ENCODE measurements at places on chromosomes 6 and 20.
A peak's percentile ranks its signal among the peaks of the same experiment; 100 is the strongest.

DNA sequence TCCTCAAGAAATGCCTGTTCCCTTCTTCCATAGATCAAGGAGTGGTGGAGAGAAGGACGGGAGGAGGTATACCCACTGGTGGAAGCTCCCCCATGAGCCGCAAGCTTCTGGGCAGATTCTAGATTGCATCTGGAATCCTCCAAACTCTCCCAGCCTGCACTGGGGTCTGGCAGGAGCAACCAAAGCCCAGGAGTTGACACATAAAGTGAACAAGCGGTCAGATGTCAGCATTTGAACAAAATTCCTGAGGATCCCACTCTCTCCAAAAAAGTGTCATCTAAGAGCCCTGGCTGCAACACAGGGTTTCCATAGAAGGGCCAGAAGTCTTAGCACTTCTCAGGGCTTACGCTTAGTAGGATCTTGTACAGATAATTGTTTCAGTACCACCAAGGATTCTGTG lies 88.2 kb downstream of the KCNB1 start:
- DNase-seq = no peak

DNA sequence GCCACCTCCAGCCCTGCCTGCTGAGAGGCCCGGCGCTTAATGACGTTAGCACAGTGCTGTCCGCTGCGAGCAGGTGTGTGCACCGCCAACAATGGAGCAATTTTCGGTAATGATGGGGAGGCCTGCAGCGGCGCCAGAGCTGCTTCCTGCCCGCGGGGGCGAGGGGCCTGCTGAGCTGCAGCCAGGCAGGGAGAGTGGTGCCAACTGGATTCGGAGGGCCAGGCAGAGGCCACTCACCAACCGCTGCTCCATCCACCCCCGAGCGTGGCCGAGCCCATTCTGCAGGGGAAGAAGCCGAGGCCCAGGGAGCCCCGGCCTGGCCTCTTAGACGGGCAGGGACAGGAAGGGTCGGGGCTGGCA lies 9.6 kb downstream of the HRH3 start:
- DNase-seq = no peak

- DNase-seq = peak; percentile 72
Observed at GRCh38 chr6:34593701-34594100, 37.6 kb upstream of the SPDEF start.

GRCh38 chr6:13334953-13335352 lies 6.6 kb upstream of the TBC1D7 start:
- no peak for DNase-seq

DNA sequence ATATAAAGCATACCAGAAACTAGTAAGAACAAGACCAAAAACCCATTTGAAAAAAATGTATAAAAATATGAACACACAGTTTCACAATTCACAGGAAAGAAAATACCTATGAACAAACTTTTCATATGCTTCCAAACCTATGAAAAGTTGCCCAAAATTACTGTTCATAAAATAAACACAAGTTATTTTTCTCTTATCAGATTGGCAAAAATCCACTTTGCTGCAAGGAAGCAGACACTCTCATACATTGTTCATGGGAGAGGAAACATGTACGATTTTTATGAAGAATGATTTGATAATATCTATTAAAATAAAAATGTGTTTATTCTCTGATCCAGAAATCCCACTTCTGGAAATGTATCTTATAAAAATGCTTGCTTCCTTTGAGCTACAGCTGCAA lies 40.0 kb upstream of the OCSTAMP start:
- DNase-seq = no peak

DNA sequence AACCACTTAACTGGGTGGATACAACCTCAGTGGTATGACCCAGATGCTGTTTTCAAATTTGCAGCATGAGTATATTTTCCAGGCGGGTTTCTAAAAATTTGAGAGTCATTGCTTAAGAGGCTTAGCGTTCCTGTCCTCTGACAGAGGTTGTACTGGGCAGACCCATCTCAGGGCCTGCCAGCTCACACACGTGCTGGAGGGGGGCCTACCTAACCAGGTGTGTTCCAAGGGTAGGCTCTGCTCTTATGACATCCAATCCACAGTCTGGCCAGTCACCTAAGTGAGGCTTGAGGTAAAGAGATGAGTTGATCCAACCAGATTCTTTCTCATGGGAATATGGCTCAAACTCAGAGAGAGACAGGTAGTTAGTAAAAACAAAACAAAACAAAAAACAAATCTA lies 1.3 kb downstream of the LYRM4 start:
- DNase-seq = no peak

DNA sequence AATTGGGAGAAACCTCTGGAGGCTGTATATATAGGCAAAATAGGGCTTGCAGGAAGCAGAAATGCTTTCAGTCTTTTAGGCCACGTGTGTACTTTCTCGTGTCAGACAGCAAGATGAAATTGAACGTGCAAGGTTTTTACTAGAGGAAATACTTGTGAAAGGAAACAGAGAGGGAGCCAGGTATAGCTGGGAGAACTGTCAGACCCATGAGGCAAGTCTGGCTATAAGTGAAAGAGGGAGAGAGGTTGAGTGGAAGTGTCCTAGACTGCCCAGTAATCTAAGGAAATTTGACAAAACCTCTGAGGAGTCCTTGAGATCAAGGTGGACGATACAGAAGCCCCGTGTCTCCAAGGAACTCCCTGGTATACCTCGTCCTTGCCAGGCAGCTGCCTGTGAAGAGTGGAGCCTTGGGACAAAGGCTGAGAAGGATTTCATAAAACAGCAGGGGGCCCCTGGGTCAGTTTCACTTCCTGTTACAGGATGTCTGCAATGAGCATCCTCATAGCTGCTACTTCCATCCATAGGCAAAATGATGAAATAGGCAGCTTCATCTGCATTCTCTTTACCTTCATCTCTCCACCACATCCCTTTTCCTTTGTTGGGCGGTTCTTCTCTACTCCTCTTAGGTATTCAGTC lies 114.4 kb upstream of the MAP3K7 start:
- no peak for DNase-seq

GRCh38 chr6:3428700-3429099 lies 28.1 kb downstream of the SLC22A23 start:
- DNase-seq = no peak

DNA sequence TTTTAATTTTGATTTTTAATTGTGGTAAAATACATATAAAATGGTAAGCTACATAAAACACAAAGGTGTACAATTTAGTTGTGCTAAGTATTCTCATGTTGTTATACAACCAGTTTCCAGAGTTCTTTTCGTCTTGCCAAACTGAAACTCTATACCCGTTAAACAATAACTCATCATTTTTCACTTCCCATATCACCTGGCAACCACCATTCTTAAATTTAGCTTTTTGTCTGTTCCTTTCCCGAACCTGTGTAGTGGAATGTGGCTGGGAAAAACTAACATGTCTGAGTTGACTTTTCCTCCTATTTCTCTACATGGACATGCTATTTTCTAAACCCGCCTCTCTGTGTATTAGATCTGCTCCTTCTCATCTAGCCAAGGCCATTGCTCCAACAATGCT lies 27.6 kb downstream of the RPRD1B start:
- no peak for DNase-seq

DNA sequence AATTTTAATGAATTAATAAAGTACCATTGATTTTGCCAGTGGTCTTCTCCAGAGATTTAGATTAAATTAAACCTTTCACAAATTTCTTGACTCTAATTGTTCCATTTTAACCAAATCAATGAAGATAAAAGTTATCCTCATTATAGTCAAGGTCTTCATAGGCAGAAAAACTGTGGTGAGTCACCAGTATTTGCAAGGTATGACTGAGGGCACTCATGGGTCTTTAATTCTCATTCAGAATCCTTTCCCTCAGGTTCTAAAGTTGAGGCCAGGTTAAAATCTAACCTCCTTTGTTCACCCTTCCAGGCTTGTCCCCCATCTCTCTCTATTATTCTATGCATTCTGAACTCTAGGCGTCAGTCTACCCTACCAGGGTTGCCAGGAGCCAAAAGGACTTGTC lies 93.9 kb downstream of the JAG1 start:
- DNase-seq = no peak

DNA sequence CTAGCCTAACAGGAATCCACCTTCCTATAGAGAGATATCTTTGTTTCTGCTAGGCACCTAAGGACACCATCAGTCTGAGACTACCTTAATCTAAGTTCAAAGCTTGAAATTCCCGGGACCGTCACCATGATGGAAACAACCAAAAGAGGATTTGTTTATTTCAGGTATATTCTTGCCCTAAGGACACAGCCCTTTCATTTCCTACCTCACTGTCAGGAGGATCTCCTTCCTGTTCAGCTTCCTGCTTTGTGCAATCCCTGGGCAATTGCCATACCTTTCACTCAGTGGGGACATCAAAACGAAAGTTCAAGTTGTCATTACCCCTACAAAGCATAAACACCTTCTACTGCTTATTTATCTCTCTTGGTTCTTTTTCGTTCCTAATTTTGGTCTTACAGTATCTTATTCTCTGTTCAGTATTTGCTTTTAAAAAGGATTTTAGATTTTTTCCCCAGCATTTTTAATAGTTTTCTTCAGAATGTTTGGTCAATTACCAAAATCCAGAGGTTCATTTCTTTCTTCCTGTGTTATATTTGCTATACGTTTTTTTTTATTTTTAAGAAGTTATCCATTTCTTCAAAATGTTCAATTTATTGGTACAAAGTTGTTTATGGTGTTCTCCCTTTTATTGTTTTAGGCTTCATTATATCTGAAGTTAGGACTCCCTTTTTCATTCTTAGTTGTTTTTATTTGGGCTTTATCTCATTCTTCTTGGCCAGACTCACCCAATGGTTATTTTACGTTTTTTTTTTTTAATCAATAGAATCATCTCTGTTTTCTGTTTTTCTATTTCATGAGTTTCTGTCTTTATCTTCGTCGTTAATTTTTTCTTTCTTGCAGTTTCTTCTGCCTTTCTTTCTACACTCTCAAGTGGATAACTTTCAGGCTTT lies 13.0 kb upstream of the TBPL1 start:
- no peak for DNase-seq

- DNase-seq = peak; percentile 44
Observed at GRCh38 chr20:63942969-63943807, 13.0 kb downstream of the UCKL1 start.

DNA sequence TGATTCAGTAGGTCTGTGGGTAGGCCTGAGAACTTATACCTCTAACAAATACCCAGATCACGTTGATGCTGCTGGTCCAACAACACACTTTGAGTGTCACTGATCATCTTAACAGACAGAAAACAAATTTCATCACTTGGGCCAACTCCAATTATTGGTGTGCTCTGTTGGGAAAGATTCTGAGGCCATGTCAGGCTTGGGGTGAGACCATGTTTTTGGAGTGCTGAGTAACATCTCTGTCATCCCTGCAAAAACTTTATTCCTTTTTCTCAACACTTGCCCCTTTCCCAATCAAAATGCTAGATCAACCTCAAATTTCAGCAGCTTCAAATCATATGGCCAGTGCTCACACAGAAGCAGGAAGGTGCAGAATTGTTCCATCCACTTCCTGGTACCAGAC lies 108.8 kb upstream of the TENT5A start:
- DNase-seq = no peak

- peak; percentile 65 for DNase-seq
Observed at GRCh38 chr6:113970805-113971676, at the start of gene HDAC2. HDAC2 (minus strand) TSS chr6:113971148; CDS start chr6:113970908, 240 bp downstream.

DNA sequence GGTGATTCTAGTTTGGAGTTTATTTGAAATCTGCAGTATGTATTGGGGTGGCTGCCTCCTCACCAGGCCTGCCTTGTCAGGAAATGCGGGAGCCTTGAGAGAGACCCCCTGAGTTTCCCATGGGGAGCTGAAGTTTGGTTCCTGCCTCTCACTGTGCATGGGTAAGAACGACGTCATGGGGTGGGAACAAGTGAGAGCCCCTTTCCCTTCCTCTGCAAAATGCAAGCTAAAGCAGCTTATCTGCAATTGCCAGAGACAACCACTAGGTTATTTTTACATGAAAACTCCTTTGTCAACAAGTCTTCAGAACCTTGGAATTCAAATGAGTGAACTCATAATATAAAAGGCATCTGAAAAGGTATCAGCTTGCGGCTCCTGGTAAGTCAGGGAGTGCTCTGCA lies 58.4 kb downstream of the TMEM170B start:
- no peak for DNase-seq

DNA sequence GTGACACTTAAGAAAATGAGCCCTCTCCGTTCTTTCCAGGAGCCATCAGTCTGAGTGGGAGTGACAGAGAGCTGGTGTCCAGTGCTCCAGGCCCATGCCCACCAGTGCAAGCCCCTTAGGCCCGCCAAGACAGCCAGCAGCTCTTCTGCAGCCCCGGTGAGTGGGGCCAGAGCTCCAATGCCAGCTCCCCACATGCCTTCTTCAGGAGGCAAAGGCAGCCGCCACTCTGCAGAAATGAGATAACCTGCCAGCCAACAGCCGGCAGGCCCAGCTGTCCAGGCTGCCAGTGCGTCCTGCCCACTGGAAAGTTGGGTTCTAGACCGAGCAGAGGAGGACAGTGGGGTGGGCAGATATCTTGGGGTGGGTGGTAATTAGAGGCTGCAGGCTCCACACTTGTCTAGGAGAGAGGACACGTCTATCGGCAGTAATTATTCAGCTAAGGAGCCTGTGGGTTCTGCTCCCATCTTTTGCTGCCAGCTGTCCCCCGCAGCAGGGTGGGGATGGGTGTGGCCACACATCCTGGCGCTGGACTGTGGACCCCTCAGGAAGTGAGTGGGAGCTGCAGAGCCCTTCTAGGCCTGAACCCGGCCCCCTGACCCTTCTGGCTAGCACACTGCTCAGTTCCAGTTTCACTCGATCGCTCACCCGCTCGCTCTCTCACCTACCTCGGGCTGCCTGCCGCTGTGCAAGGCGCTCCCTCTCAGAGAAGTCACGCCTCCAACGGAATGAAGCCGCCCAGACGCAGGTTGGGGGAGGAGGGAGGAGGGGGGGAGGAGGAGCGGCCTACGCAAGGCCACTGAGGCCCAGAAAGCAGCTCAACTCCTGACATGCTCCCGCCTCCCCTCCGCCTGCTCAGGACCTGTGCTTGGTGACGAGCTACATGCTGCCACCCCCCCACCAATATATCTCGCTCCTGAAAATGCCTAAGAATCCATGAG lies 3.6 kb downstream of the GRM4 start:
- DNase-seq = no peak

DNA sequence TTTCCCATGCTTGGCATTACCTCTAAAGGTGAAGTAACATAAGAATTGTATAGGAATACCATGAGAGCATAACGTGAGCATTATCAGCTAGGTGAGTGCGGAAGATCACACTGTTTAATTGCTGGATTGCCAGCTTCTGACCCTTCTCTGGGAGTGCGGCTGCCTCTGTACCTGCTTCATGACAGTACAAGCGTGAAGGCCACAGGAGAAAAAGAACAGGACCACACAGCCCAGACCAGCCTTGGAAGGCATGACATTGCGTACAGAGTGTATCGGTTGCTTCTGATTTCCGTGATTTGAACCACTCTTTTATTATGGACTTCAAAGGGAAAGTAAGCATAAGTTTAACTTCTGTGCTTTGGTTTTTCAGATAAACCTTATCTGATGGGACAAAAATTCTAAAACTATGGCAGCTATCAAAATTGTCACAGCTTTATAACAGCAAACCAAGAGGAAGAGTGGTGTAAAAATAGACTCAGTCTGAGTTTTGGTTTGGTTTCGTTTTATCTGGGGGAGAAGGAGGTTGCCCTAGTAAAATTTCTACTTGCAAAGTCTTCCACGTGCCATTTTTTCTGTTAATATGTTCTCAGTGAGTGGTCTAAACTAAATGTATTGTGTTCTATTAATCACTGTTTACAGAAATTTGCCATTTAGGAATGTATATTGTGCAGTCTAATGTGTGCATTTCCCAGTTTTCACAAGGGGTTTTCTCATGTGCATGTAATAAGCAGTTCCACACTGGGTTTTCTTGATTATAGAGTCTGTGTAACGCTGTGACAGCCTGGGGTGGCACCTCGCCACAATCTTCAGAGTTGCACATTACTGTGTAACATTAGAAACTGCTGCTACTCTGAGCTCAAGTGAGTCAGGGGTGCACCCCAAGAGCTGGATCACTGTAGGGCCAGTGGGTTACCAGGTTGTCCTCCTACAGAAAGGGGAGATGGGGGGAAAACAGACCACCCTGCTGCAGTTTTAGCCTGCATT lies 97.3 kb downstream of the RPP40 start:
- no peak for DNase-seq
